ENCODE measurements at places on chromosomes 7 and 10. TPM values are rescaled to one million over a fixed set of nuclear protein-coding genes. Genes with fewer than 3 reads are reported as not detected.

KNDC1 gene
- not detected for polyA plus RNA-seq

LYZL2 gene
- not detected for polyA plus RNA-seq

CALML3 gene
- polyA plus RNA-seq: 42.3 TPM

SEMA3D gene
- polyA plus RNA-seq: 5.8 TPM

C10orf67 gene
- polyA plus RNA-seq: 0.26 TPM

ST7 gene
- polyA plus RNA-seq: 15.7 TPM

HIP1 gene
- polyA plus RNA-seq: 7.3 TPM

TMEM213 gene
- polyA plus RNA-seq: not detected

C10orf53 gene
- polyA plus RNA-seq: not detected

PLPP4 gene
- polyA plus RNA-seq: 0.39 TPM

CARD11 gene
- polyA plus RNA-seq: 3.1 TPM

ADRB1 gene
- polyA plus RNA-seq: 0.03 TPM

GOLGA7B gene
- 1.6 TPM for polyA plus RNA-seq

NOS3 gene
- polyA plus RNA-seq: 0.23 TPM

PON2 gene
- polyA plus RNA-seq: 52.1 TPM

FKBP6 gene
- polyA plus RNA-seq: 0.07 TPM

NKX2-3 gene
- polyA plus RNA-seq: not detected

SPDYE2 gene
- polyA plus RNA-seq: not detected

JMJD1C gene
- polyA plus RNA-seq: 16.9 TPM

PRKG1 gene
- polyA plus RNA-seq: 0.03 TPM

FAM180A gene
- polyA plus RNA-seq: not detected
